ENCODE measurements at places on chromosomes 2 and 18.

- DNase-seq = no peak
These were observed 110.4 kb upstream of the GULP1 start for GRCh38 chr2:188181067-188181838.

- no peak for DNase-seq
These were observed 359.7 kb downstream of the MBD2 start for GRCh38 chr18:53864770-53865169.

- no peak for DNase-seq
These were observed 35.9 kb downstream of the AFF3 start for GRCh38 chr2:100106460-100106859.

GRCh38 chr2:120602251-120602650 is 133.4 kb upstream of the GLI2 start:
- no peak for DNase-seq

DNA sequence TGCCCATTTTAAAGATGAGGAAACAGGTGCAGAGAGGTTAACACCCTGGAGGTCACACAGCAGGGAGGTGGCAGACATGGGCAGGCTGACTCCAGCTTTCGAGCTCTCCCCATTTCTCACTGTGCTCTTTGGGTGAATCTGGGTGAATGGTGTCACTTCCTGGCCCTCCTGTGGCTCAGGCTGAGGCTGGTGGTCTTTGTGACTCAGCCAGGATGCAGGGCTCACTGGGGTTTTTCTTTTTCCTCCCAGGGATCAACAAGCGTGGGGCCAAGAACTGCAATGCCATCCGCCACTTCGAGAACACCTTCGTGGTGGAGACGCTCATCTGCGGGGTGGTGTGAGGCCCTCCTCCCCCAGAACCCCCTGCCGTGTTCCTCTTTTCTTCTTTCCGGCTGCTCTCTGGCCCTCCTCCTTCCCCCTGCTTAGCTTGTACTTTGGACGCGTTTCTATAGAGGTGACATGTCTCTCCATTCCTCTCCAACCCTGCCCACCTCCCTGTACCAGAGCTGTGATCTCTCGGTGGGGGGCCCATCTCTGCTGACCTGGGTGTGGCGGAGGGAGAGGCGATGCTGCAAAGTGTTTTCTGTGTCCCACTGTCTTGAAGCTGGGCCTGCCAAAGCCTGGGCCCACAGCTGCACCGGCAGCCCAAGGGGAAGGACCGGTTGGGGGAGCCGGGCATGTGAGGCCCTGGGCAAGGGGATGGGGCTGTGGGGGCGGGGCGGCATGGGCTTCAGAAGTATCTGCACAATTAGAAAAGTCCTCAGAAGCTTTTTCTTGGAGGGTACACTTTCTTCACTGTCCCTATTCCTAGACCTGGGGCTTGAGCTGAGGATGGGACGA is 13.2 kb downstream of the ITM2C start:
- DNase-seq = no peak

- peak; percentile 27 for DNase-seq
These were observed 1232.3 kb upstream of the ZEB2 start for GRCh38 chr2:145752091-145752806.

- no peak for DNase-seq
These were observed 152.5 kb upstream of the SALL3 start for GRCh38 chr18:78827141-78827540.

DNA sequence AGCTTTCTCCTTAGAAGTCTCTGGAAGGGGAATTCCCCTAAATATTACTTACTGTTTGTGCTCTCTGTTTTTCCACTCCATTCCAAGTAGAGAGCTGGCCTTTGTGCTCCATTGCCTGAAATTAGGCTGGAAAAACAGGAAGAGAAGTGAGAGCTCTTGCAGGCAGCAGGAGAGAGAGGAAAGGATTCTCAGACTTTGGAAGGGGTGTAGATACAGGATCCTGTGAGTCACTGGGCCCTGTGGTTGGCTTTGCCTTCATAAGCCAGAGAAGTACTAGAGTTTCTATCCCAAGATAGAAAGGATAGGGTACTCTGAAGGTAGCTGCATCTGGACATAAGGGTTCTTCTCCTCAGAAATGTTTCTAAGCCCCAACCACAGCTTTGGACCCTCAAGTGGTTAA is 188.9 kb downstream of the CMPK2 start:
- no peak for DNase-seq

- DNase-seq = no peak
These were observed 135.5 kb upstream of the FANCL start for GRCh38 chr2:58376592-58376991.

- no peak for DNase-seq
These were observed at the start of gene CACNB4 for GRCh38 chr2:152098496-152099366. CACNB4 (minus strand) TSS chr2:152099044.

Data from GM12864 (cell line).